ENCODE measurements at places on chromosomes 5 and 9. TPM values are rescaled to one million over a fixed set of nuclear protein-coding genes. Genes with fewer than 3 reads are reported as not detected.

Gene WDR38
- not detected for total RNA-seq

Gene ZDHHC11
- total RNA-seq, result 0.33 TPM

Gene TSSK1B
- total RNA-seq, result not detected

Gene SPATA31E1
- total RNA-seq, result not detected

Gene UGT3A2
- total RNA-seq, result not detected
